ENCODE measurements at places on chromosomes 12 and 14.

DNA sequence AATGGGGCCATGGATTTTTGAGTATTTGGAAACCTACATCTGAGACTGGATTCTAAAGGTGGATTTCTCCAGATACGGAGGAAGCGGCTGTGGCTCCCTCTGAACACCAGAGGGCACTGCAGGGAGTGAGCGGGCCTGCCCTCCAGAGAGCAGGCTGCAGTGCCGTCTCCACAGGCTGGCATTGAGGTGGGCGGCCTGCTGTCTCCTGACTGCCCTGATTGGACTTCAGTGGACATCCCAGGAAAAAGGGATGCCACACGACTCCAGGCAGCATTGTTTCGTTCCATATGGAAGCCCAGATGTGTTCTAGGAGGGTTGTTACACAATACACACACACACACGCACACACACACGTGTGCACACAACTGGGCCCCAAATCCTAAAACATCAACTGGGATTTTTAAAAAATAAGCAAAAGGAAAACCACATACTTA, 20.9 kb upstream of the ANO2 start:
- DNase-seq, result peak; percentile 16

DNA sequence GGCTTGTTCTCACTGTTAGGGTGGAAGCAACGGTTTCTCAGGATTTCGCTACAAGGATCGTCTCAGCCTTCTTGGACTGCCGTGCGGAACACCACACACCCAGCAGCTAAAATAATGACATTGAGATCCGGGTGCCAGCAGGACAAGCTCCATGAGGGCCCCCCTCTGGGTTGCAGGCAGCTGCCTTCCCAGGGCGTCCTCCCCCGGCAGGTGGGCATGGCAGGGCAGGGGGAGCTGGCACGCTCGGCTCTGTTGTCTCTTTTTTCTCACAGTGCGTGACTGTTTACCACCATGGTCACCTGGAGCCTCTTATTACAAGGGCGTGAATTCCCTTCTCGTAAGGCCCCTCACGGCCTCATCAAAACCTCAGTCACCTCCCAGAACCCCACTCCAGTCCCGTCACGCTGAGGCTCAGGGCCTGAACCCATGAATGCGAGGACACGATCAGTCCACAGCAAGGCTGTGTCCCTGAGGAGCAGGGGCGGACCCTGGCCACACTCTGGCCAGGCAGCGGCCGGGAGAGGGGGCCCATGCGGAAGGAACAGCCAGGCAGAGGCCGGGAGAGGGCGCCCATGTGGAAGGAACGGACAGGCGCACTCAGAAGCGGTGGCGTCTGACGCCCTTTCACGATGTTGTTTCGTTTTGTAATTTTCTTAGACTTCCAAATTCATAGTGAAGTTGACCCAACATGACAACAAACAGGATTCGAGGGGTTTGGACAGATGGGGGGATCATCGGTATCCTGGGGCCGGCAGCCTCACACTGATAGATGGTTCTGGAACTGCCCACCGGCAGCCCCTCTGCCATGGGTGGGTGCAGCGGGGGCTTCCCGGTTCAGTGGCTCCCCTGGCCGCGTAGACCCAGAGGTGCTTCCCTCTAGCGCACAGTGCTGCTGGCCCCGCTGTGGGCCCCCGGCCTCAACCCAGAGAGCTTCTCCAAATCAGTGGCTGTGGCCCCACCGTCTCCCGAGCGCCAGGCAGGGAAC, 10.0 kb downstream of the LRCOL1 start:
- DNase-seq, result no peak

- DNase-seq, result peak; percentile 36
These were observed 31.5 kb upstream of the GZMB start for GRCh38 chr14:24665440-24665991.

- DNase-seq, result no peak
These were observed 181.8 kb upstream of the MYL2 start for GRCh38 chr12:111102102-111102739.

DNA sequence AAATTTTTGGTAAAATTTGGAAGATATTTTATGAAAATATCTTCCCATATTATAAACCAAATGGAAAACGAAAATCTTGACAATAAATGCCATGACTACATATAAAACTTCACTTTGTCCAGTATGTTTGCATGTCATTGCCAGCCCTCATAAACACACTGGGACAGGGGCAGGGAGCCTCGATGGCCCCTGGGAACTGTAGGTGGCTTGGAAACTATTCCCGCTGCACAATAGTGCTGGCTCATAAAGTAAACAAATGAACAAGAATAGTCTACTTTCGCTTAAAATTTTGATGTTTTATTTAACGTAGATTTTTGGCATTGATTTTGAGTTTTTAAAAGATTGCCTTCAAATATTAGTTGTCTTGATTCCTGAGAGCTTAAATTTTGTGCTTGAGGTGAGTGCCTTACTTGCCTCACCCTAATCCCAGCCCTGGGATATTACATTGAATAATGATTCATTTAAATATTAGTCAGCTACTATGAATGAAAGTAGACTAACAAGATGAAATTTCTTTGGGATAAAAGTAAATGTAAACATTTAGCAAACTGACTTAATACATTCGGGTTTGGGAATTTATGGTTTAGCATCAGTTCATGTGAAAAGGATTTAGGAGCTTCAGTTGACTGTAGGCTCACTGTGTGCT, 74.0 kb upstream of the PKP2 start:
- DNase-seq, result no peak

- no peak for DNase-seq
These were observed 450.6 kb downstream of the DPF3 start for GRCh38 chr14:72443256-72443655.

GRCh38 chr12:52079576-52080402, at the start of gene SMIM41:
TSS of gene SMIM41 (plus strand) at chr12:52079704. CDS start at chr12:52079780, 76 bp downstream.
- no peak for DNase-seq

DNA sequence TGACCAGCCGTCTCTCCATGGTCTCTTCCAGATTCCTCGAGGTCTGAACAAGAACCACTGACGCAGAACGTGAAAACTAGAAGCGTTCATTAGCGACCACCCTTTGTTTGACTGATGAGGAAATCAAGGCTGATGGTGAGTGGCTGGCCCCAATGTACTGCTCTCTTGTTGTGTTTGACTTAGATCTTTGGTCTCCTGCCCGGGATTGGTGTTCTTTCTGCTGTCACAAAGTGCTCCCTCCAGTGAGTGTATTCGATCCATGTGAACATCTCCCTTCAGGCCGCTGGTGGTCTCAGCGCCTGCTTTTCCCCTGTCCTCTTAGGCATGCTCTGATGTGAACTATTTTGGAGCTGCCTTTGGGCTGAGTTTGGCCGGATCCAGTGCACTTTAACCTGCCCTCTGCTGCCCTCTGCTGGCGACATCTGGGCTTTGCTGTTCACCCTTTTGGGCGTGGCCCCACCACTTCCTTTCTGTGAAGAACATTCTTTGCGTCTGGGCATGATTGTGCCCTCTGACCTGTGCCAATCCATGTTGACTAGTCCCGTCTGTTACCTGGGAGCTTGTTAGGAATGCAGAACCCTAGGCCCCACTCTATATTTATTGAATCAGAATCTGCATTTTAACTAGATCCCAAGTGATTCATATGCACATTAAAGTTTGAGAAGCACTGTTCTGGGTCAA, 279.1 kb downstream of the TTC6 start:
- peak; percentile 44 for DNase-seq

GRCh38 chr12:116859079-116859478, 22.2 kb downstream of the HRK start:
- DNase-seq, result no peak

GRCh38 chr12:112812600-112813406, 21.3 kb downstream of the RPH3A start:
- DNase-seq, result no peak

DNA sequence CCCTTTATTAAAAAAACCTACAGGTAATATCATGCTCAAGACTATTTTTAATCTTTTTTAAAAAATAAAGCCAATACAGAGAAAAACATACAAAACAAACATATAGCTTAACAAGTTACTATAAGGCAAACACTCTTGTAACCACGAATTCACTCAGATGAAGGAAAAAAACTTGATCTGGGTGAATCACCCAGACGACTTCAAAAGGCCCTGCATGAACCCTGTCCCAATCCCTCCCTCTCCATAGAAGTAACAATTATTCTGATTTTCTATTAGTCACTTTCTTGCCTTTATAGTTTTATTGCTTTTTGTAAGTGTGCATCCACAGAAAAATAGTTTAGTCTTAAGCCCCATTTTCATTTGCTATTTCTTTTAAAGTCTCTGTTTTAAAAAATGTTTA, 72.6 kb downstream of the LRP6 start:
- no peak for DNase-seq

DNA sequence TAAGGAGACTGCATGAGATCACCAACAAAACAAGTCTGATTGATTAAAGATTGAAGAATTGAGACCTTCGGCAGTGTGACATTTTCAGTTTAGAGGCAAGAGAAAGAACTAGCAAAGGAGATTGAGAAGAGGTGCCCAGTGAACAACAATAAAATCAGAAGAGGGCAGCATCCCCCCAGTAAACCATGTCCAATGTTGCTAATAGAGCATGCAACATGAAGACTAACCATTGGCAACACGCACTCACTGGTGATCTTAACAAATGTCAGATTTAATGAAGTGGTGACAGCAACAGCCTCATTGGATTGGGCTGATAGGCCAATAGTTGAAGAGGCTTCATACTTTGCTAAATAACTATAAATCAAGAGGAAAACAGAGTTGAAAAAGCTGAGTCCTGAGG, 20.7 kb upstream of the TAS2R14 start:
- DNase-seq, result no peak

DNA sequence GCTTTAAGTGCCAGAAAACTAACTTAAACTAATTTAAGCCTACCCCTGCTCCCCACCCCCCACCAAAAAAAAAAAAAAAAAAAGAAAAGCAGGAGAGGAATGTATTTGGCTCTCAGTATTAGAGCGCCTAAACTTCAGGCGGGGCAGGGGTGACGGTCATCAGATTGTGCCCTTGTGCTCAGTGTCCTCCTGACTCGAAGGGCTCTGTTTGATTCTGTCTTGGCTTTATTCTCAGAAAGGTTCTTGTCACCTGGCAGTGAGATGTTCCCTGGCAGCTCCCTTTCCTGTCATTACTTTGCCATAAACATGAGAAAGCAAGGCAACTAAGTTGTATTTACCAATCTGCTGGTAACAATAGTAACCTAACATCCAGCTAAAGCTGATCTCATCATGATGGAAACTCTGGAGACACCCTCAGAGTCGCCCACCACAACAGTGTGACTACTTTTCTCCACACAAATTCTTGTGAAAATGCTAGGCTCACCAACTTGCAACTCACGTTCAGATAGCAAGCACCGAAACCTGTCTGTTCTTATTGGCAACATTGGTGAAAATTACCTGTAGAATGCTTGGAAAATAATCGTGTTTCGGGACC, 39.0 kb upstream of the WNK1 start:
- peak; percentile 20 for DNase-seq

DNA sequence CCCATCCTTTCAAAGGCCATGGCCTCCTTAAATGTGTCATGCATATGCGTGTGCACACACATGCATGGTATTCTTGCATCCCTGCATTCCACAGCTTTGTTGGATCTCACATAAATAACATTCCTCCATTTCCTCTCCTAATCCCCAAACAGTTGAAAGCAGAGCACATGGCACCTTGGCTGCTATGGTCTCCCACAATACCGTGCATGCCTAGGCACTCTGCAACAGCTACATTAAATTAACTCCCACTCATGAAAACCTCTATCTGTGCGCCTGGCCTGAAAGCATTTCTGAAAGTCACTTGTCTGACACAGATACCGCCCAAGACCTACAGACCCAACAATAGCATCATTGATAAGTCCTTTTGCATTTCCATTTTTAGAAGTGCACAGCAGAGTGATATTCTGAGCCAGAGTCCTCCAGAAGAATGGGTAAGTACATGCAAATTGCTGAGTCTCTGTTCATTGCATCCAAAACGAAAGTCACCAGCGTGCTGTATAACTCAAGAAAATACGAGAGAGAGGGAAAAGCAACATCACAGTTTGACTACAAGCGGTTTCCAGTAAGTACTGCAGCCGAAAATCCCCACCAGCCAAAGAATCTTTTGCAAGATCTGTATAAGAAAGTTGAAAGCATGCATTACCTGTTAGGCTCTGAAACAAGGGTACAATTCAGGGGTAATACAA, 436 bp downstream of the ASB2 start:
- DNase-seq, result no peak

DNA sequence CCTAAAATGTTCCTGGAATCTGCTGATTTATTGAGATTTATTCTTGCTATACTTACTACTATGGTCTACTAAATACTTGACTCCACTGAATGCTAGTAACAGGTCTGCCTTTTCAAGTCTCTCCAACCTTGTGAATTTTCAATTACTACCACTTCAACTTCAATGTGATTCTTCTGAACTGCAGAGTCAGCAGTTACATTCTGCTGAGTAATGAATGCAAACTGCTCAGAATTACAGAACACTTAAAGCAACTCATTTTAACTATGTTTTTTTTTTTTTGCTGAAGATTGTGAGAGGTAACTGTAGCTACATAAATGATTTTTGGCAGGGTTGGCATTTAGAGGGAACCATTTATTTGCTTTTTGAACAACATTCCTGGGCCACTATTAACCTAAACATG, 41.8 kb downstream of the ARF6 start:
- DNase-seq, result no peak

GRCh38 chr12:52699373-52699772, 4.0 kb downstream of the KRT77 start:
- no peak for DNase-seq

DNA sequence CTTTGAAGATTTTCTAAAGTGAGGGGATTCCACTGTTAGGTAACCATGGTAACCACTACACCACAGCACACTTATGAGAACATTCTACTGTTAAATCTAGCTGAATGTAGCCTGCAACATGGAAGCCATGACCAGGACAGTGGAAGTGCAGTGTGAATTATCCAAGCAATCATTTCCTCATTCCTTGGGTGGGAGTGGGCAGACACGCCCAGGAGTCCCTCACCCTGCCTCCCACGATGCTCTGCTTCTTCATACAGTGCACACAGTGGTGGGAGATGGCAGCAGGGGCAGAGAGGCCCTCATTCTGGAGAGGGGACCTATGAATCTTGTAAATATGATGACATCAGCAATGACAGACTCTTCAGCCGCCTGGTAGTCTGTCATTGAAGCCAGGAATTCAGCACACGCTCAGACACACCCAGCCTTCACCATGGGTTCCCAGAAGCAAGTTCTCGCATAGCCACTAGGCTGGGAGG, 70.1 kb upstream of the HOXC13 start:
- no peak for DNase-seq

DNA sequence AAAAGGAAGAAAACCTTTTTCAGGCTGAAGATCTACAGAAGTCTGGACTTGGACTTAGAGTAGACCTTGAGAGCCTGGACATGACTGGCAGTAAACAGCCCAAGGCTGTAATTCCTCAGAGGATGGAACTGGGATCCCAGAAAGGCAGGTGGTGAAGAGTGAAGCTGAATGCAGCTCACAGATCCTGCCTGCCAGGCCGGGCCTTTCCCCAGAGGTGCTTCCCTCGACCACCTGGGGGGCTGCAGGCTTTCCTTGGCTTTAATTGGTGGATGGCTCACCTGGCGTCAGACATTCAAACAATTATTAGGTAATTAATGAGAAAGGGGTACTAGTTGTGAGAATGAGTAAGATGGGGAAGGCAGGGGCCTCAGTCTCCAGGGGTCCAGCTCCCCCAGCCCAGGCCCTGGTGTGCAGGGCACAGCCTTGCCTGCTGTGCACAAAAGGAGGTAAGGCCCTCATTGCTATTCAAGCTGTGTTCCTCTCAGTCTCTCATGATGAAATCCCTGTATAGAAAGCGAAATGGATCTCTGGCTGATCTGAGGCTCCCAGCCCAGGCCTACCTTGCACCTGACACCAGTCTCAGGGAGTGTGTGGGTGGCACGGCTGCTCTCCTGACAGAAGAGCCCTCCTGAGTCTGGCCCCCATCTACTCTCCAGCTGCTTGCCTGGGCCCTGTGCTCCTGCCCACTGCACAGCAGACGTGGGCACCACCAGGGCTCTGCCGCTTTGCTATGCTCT, 63.0 kb upstream of the TCL1A start:
- no peak for DNase-seq

GRCh38 chr12:118925407-118925806, 55.9 kb upstream of the SRRM4 start:
- DNase-seq, result no peak

All from stimulated activated CD4-positive, alpha-beta T cell treated with anti-CD3 and anti-CD28 coated beads, Interleukin-12 subunit alpha, Interleukin-12 subunit beta, amount 100 ng/mL, for 24 hours (primary cell).